ENCODE measurements at places on chromosomes 16 and 17. TPM values are rescaled to one million over a fixed set of nuclear protein-coding genes. Genes with fewer than 3 reads are reported as not detected.

DNA sequence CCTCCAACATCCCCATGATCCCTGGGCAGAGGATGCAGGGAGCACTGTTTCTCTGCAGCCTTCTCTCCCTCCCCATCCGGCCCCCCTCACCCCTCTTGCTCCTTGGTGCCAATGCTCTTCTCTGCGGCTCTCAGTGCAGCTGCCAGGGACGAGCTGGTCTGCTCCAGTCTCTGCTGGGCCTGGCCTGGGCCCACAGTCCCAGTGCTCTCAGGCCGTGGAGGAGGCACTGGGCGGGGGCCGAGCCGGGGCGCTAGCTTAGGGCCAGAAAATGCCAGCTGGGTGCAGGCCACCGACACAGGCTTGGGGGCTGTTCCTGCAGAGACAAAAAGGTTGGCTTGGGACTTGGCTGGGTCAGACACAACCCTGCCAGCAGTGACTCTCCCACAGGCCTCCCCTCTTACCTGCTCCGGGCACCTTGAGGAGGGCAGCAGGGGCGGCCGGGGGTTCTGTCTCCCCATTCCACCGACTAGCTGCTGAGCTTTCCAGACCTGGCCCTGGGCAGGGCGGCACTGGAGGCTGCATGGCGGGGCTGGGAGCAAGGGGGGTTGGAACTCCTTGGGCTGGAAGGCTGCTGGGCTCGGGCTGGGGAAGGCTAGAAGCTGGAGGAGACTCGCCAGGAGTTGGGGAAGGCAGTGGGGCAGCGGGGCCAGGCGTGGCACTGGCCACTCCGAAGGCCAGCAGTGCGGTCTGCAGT, 13.8 kb downstream of the CASKIN2 start:
- peak; percentile 77 for DNase-seq

ABCC12 gene
- total RNA-seq, result not detected

DNA sequence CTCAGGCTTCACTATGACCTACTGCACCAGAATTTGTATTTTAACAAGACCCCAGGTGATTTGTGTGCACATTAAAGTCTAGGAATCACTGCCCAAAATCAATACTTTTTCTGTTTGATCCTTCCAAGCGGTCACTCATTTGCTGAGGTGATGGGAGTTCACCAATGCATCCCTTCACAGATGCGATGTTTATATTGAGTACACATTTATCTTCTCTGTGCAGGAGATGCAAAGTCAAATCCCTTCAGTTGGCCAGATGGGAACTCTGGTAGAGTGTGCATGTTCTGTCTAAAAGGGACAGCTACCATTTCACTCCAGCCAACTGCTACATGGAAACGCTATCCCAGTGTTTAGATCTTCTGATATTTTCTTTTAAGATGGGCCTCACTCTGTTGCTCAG, 122.6 kb upstream of the HS3ST2 start:
- DNase-seq, result no peak

GRCh38 chr17:35931794-35932425, 1.3 kb upstream of the RDM1 start:
- no peak for DNase-seq

- DNase-seq, result no peak
Measured at GRCh38 chr17:2656283-2656682, 55.3 kb downstream of the CLUH start.

DNA sequence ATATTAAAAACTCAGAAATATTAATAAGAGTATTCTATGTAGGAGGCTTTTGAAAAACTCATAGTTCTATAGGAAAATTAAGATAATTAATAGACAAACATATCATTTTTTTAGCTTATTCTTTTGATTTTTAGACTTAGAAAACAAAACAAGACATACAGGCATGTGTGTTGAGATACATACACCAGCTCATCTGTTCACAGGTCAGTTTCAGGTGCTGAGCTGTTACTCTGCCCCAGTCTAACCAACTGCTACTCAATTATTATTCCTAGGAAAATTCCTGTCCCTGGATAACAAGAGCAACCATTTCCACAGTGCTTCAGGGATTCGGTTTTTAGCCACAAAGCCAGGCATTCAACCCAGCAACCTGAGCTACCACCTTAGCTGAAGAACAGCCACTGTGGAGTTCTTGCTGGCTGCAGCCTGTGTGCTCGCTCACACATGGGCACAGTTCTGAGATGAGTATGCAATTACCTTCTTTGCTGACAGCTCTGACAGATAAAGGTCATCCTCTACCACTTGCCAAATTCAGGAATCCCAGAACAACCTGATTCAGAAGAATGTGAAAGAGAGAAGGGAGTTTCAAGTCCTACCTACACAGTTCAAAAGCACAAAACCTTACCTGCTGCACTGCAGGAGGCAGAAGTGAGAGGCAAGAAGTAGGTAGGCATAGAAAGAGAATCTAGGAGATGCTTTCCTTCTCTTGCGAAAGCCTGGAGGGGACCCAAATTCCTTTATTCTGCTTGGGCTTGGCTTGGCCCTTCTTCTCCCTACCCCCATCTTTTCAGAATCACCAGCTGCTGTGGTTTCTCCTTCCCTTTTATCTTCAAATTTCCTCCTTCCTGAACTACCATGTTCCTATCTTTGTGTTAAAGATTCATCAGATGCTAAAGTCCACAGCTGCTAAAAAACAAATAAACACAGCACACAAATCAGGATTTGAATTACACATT, 62.7 kb downstream of the TEX2 start:
- DNase-seq, result no peak

GRCh38 chr16:24967074-24967473, 48.1 kb downstream of the ARHGAP17 start:
- DNase-seq, result no peak

DNA sequence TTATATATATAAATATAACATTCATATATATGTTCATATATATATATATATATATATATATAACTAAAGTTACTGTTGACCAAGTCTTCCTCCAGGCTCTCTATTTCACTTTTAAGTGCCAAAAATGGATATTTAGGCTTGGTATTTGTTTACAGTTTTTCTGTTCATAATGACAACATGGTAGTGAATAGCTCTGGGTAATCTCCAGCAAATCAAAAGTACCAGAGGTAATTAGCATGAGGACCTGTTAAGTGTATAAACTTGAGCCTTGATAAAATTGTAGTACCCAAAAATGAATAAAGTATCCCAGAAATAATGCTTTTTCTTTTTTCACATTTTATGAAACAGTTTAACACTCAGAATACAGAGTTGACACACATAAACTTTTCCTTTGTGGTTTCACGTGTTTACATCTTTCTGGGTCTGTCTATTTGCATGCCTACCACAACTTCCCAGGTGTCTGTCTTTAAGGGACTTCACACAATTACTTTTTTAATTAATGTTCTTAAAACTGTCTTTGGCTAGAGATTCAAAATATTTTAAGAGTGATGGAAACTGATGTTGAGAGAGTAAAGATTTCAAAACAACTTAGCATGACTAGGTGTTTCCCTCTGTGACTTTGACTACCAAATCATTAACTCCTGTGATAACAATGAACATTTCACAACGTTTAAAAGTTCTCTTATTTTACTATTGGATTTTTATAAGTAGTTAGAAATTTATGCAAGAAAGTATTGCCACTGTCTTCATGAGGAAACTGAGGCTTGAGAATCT, 47.9 kb downstream of the RABEP1 start:
- no peak for DNase-seq

DNA sequence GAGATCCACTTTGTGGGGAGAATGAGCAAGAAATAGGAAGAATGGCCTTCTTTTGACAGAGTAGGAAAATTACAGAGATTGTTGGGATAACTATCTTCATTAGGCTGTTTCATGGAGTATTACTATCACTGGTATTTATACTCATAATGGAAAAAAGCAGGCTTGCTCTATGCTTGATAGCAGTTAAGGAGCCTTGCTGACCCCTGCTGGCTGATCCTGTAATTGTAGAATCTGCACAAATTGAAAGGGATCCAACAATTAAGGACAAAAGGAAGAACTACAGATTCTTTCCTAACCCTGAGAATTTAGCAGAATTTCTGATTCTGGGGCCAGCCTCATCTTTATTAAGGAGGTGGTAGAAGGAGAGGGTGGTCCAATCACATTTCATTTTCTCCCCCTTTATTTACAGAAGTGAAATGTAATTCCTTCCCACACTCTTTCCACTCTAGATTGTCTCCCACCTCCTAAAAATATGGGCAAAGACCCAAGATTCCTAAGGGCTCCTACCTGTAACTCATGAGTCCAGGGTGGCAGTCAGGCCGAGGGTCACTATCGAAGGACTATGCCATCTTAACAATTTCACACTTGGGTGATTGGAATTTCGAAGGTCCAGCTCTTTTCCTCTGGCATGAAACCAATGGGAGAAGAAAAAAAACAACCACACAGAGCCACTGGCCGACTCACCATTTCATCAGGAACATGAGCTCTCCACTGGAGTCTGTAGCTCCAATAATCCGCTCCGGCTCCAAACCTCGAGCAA, 26.3 kb downstream of the NFE2L1 start:
- DNase-seq, result peak; percentile 80

GRCh38 chr17:29713626-29714025, 90.9 kb upstream of the CORO6 start:
- no peak for DNase-seq

GRCh38 chr17:73588301-73588846, 55.9 kb downstream of the SDK2 start:
- no peak for DNase-seq

- no peak for DNase-seq
Measured at GRCh38 chr16:11140098-11140375, 116.0 kb downstream of the SOCS1 start.

GRCh38 chr16:83550183-83550569, 257.6 kb upstream of the HSBP1 start:
- DNase-seq, result no peak

DNA sequence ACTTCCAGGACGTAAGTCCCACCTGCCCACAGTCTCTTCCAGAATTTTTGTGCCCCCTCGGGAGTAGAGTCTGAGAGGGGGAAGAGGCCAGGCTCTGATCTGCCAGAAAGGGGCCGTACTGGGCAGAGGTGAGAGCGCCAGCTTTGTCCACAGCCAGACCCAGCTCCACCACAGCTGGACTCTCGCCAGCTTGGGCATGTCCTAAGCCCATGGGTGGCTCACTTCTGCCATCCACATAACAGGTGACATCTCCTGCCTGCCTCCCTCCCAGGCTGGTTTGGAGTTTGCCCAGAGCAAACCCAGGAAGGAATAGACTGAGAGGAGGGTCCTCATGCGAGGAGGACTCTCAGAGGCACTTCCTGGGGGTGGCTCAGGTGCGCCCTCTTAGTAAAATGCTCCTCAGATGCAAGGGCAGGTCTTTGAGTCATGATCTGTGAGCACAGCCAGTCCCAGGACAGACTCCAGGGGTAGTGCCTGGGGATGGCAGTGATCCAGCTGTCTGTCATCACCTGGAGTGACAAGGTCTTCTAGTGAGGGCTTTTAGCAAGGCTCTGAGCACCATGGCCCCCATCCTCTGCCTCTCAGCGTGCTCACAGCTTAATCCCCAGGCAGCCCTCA, 89.2 kb downstream of the AMFR start:
- no peak for DNase-seq

RNF222 gene
- not detected for total RNA-seq

ATP2A1 gene
- total RNA-seq, result not detected

ANKRD40CL gene
- not detected for total RNA-seq

NPIPA5 gene
- 11.8 TPM for total RNA-seq

GRCh38 chr17:81026266-81027036, 8.5 kb upstream of the BAIAP2 start:
- no peak for DNase-seq

CA5A gene
- not detected for total RNA-seq

- DNase-seq, result no peak
Measured at GRCh38 chr17:12365805-12366204, 299.9 kb upstream of the MYOCD start.

MT3 gene
- not detected for total RNA-seq

DNA sequence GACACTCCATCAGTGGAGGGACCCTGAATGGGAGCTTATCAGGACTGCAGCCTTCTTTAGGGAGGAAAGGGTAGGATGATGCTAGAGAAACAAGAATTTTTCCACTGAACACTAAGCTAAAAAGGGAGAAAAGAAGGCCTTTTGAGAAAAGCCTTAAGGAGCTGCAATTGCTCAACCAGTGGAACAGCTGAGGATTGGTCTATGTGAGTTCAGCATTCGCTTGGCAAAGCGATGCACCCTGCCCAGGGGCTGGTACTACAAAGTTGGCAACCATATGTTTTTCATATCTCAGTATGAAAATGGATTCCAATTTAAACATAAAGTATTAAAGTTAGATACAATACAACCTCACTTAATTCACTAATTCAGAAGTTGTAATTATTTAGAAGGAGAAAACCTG, 117.8 kb upstream of the FAM20A start:
- DNase-seq, result no peak

DNA sequence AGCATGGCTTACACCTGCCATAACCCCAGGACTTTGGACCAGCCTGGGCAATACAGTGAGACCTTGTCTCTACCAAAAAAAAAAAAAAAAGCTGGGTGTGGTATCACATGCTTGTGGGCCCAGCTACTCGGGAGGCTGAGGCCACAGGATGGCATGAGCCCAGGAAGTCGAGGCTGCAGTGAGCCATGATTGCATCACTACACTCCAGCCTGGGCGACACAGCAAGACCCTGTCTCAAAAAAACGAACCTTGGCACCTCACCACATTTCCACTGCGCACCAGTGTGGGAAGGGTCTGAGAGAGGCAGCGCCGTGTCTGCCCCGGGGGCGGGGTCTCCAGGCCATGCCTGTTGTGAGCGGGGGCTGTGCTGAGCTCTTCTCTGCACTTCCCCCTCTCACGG, 6.3 kb downstream of the ACSF3 start:
- no peak for DNase-seq

- no peak for DNase-seq
Measured at GRCh38 chr17:45688353-45688752, 95.8 kb upstream of the CRHR1 start.

DNA sequence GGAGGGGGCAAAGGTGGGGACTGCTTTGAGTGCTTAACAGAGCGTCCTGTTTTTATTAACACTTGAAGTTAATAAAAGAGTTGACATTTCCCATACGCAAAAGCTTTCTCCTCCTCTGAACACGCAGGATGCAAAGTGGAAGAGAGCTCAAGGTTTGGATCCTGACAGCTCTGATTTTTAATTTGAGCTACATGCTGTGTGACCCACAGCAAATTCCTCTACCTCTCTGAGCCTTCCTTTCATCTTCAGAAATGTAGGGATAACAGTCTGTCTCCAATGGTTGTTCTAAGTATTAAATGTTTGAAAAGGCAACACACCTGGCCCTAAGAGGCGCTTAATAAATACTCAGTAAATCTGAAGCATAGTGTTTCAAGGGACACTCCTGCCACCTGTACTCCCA, 93.0 kb downstream of the CDYL2 start:
- DNase-seq, result no peak

GRCh38 chr17:8451933-8452614, 16.4 kb downstream of the NDEL1 start:
- no peak for DNase-seq

DNA sequence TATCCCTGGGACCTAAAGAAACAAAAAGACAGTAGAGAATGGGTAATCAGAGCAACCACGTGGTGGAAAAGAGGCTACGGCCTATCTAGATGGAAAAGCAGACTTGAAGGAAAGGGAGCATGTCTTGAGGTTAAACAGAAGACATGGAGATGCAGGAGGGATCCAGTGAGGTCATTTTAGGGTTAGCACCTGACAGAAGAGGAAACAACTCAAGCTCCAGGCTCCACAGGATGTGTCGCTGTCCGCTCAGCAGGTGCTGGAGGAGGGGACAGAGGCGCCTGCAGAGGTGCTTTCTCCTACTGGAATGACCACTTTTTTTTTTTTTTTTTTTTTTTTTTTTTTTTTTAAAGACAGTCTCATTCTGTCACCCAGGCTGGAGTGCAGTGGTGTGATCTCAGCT, 47.5 kb upstream of the CLEC3A start:
- DNase-seq, result peak; percentile 2
